ENCODE measurements at places on chromosomes 13 and 19. TPM values are rescaled to one million over a fixed set of nuclear protein-coding genes. Genes with fewer than 3 reads are reported as not detected.

Gene FGF22
- total RNA-seq = not detected

DNA sequence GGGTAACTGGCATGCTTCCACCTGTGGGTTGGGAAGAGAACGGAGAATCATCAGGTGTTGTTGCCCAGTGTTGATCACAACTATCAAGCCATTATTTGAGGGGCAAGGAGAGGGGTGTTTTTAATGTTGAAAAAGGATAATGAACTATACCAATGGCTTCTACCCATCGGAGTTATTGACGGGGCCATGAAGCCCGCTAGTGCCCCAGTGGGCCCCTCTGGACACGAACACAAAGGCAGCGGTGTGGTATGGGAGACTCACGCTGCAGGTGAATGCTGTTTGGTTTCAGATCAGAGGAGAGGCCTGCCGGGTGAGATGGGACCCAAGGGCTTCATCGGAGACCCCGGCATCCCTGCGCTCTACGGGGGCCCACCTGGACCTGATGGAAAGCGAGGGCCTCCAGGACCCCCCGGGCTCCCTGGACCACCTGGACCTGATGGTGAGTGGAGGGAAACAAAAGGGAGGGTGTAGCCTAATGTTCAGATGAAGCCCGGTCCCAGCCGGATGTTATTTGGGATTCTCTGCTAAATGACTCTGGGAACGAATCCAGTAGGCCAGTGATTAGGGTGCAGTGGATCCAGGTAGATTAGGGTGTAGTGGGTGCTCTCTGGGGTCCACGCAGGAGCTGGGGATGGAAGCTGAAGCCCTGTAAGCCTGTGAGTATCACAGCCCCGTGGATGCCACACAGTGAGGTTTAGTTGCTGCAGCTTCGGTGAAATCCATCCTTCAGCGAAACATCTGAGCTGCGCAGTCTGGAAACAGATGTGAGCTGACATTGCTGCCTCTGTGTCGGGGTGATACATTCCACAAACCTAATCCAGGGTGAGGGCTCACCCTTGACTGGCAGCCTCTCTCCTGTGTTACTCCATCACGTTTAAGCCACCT is 111.3 kb downstream of the RAB20 start:
- no peak for DNase-seq
- H3K27ac ChIP-seq = no peak overlapping the region
- H3K36me3 ChIP-seq = peaks cover 50% of the 10 kb centered on the region
- H3K4me1 ChIP-seq = peaks cover 19% of the 10 kb centered on the region

- H3K27me3 ChIP-seq = no peaks in the 10 kb centered on the region
- peak; percentile 92 for DNase-seq
- peak within 1 kb of the TSS; percentile 81 for H3K4me3 ChIP-seq
- H3K36me3 ChIP-seq = peaks cover 14% of the 10 kb centered on the region
- H3K4me1 ChIP-seq = peaks cover 72% of the 10 kb centered on the region
- H3K27ac ChIP-seq = peak within 1 kb of the TSS; percentile 88
Observed at GRCh38 chr19:45076029-45076850, at the start of gene ZNF296. ZNF296 (minus strand) TSS chr19:45076478; CDS start chr19:45076373, 105 bp downstream.

DNA sequence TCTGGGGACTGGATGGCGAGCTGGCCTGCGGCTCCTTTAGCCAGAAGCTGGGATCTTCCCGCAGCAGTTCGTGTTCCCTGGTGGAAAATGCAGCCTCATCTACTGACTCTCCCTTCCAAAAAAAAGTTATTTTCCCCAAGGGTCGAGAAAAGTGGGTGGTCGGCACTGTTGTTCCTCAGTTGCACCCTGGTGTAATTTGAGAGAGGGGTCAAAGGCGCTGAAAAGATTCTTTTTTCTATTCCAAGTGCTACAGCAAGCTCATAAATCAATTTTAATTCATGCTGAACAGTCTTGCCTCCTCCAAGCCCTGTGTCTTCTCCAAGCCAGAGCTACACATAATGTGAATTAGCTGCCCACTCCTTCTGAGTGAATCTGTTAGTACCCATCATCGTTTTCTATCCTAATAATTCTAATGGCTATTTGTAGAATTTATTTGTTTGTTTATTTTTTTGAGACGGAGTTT is 774 bp downstream of the SLC25A15 start:
- peak overlapping the region; percentile 86 for H3K27ac ChIP-seq
- peaks cover 22% of the 10 kb centered on the region for H3K36me3 ChIP-seq
- H3K4me3 ChIP-seq = peak overlapping the region; percentile 64
- no peak for DNase-seq
- H3K4me1 ChIP-seq = peaks cover 7% of the 10 kb centered on the region
- no peaks in the 10 kb centered on the region for H3K27me3 ChIP-seq

- H3K4me1 ChIP-seq = peaks cover 91% of the 10 kb centered on the region
- H3K36me3 ChIP-seq = peaks cover 24% of the 10 kb centered on the region
- no peak overlapping the region for H3K4me3 ChIP-seq
Observed at GRCh38 chr19:45050036-45050435, 11.2 kb downstream of the CLASRP start.

- H3K27ac ChIP-seq = no peak overlapping the region
- DNase-seq = peak; percentile 78
- H3K27me3 ChIP-seq = no peaks in the 10 kb centered on the region
- peaks cover 34% of the 10 kb centered on the region for H3K36me3 ChIP-seq
- no peaks in the 10 kb centered on the region for H3K4me1 ChIP-seq
Observed at GRCh38 chr19:277581-278165, 13.5 kb downstream of the PLPP2 start.
